ENCODE measurements at places on chromosomes 12 and 14.

DNA sequence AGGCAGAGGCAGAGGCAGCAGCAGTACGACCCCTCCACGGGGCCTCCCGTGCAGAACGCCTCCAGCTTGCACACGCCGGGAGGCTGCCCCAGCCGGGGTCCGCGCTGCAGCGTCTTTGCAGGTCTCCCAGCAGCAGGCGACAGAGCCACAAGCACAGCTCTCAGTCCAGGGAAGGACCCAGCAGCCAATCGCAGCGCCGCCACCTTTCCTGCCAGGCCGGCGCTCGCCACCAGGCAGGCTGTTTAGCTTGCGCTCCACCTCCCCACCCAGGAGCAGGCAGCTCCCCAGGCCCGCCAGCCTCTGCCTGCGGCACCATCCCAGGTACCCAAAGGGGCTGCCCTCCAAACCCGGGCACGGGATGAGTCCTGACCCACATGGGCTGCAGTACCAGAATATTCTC, 25.2 kb downstream of the DDX51 start:
- DNase-seq: no peak

DNA sequence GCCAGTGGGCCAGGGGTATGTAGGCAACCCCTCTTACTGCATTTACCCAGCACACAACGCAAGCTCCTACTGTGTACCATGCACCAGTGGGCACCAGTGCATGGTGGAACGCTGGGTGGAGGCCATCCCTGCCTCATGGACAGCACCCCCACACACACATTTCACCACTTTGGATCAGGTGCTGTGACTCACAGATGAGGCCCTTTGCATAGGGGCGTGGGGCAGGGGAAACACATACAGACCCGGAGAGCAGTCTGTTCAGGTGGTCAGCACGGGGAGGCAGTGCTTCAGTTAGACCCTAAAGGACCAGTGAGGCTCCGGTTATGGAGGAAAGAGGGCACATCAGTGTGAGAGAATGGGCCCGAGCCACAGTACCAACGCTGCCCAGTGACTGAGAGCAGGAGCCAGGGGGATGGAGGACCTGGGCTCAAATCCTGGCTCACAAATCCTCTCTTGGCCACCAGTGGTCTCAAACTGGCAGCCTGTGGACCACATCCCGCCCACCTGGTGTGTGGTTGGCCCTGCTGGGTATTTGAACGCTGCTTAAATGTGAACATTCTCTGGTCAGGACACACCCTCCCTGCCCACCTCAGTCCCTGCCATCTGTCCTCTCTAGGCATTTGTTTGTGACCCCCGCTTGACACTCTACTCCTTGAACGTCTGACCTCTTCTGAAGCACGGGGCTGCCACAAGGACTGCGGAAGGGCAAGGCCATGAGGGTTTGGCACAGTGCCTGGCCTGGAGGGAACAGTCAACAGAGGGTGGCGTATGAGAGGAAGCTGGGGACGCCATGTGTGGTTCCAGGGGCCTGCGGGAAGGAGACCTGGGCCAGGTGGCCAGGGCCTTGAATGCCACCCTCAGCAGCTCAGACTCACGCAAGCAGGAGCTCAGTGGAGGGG, 46.7 kb downstream of the FAM222A start:
- peak; percentile 34 for DNase-seq

DNA sequence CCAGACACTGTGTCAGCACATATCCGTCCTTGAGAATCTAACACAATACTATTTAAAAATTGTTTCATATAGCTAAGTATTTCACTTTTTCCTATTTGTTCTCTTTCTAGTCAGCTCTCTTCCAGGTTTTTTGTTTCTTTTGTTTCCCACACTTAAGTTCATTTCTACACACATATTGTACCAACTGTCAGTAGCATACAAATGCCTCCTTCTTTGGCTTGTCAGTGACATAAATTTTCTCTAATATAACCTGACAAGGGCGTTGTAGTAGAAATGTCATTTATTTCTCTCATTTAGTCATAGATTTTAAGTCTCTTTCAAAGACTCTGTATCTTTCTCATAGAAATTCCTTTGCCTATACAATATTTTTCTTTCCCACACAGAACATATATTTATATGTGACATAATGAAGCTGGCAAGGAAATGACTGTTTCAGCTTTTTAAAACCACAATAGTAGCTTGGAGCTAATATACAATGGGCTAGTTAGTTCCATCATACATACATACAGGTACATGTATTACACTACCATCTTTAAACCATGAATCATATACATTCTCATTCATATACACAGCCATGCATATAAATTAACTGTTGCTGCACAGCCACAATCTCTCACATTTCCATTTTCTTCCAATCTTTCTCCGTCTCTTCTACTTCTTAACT, 42.3 kb upstream of the EPS8 start:
- DNase-seq: no peak

DNA sequence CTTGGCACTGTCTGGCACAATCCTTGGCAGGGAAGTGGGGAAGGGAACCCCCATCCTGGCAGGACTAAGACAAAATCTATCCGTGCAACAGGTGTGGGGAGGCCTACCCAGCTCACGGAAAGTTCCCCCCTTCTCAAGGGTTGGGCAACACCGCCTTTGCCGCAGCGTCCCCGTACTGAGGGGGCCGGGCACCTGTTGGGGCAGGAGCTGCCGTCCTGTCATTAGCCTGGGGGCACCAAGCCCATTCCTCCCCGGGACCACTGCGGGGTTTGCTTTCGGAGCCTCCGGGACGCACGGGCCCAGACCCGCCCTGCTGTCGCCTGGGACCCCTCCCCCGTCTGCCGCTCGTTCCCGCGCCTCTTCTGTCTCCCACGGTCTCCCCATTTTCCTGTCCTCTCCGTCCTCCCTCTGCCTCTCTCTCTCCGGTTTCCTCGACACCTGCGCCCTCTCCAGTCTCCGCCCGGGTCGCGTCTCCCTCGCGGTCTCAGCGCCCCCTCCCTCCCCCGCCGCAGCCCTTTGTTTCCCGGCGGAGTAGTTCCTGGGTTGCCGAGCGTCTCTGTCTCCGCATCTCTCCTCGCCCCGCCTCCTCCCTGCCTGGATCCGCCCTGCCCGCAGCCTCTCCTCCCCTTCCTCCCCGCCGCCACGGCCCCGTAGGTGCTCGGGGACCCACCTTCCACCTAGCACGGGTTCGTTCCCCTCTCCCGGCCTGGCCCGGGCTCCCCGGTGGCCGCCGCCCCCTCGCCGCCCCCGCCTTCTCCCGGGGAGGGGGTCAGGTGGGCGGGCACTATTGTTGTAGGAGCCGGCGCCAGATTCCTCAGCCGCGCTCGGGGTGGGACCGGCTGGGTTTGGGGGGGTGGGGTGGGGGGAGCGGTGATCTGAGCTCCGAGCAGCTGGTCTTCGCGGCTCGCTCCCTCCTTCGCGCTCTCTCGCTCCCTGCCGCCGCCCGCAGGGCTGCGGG, at the start of gene CACNB3:
CACNB3 (plus strand) TSS at position 624 of the 958 bp plus-strand sequence. CDS start 434 bp downstream, outside the sequence.
- peak; percentile 86 for DNase-seq

- DNase-seq: no peak
These were observed 2.6 kb downstream of the TSPAN8 start for GRCh38 chr12:71155225-71155624.

GRCh38 chr14:96901227-96901626, 104.0 kb downstream of the VRK1 start:
- DNase-seq: no peak

DNA sequence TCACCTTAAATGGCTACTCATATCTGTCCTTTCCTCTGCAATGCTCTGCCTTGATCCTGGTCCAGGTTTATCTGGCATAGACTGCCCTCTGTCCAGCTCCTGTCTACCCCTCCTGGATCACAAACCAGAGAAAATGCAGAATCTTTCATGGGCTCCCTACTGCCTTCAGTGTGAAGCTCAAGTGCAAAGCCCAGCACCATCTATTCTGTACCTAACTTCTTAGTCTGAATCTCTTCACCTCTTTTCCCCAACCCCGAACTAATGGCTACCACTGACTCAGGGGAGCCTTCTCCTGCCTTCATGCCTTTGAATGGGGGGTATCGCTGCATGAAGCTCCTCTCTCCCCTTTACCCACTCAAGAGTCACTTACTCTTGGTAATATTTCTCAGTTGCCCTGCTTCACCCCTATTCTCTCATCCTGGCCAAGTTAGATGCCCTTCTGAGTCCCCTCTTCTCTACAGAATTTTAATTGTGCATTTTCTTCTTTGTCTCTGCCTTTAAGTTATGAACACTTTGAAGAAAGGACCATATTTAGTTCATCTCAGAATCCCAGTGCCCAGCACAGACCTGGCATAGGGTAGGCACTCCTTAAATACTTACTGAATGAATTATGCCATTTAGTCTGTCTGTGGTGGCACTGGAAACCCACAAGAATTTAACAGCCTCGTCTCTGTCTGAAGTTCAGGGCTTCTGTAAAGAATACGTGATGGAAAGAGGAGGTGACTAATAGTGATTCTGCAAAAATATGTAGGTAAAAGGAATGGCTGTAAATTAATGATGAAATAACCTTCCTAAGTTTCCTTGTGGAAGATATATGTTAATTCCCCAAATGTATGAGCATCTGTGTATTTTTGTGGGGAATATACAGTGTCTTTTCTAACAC, 191.3 kb upstream of the AMIGO2 start:
- no peak for DNase-seq

DNA sequence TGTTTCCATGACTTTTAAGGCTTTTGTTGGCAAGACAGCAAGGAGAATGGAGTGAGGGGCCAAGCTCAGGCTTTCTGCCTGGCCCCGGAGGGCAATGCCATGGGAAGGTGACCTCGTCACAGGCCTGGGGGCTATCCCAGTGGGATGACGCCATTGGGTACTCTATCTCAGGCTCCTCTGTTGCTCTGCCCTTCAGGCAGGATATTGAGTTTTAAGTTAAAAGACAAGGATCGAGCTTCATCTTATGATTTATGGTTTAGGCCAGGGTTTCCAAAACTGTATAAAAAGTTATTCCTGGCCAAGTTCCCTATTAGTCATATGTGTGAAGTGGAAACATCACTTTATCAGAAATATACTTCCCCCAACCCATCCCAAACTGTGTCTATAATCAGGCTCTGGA, 127.7 kb downstream of the ZFP36L1 start:
- DNase-seq: no peak

GRCh38 chr12:43158126-43158525, 393.9 kb downstream of the ADAMTS20 start:
- DNase-seq: no peak

GRCh38 chr12:127717278-127717677, 549.7 kb upstream of the TMEM132C start:
- no peak for DNase-seq

GRCh38 chr14:99951085-99951484, 114.1 kb upstream of the EVL start:
- no peak for DNase-seq

DNA sequence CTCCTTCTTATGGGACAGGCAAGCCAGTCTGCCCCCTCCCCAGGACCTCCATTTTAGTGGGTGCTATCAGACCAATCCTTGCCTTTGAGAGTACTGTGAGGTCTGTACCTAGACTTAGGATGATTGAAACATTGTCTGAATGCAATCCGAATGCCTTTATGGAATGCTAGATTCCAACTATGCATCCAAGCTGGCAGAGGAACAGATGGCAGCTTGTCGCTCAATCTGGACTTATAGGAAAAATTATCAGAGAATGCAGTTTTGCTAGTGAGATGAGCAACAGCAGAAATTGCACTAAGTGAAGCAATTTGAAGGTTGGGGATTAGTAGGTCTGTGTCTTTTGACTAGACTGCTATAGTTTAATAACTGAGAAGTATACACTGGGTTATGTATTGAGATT, 109.1 kb downstream of the DYRK2 start:
- no peak for DNase-seq

GRCh38 chr12:57614178-57614947, 3.1 kb downstream of the ARHGEF25 start:
- DNase-seq: no peak

- no peak for DNase-seq
These were observed 20.1 kb downstream of the APOBEC1 start for GRCh38 chr12:7645395-7646177.

Measured in ovary (tissue), 10 donors.